Amygdala (tissue), 56 donors: ENCODE measurements at places on chromosomes 12 and 14.

DNA sequence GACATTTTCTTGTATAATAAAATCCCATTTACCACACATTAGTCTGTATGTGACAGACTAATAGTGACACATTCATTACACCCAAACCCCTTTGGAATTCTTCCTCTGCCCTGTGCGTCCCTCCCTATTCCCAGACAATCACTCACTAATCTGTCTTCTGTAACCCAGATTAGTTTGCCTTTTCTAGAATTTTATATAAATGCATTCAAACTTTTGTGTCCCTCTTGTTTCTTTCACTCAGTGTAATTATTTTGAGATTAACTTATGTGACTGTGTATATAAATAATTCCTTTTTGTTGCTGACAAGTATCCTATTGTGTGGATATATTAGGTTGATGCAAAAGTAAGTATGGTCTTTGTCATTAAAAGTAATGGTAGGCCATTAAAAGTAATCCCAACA lies 27.6 kb upstream of the HIP1R start:
- DNase-seq, result no peak

GRCh38 chr14:77260199-77260598 lies 10.8 kb downstream of the NGB start:
- DNase-seq, result no peak

- DNase-seq, result no peak
Measured at GRCh38 chr12:23356440-23356839, 593.0 kb downstream of the SOX5 start.

DNA sequence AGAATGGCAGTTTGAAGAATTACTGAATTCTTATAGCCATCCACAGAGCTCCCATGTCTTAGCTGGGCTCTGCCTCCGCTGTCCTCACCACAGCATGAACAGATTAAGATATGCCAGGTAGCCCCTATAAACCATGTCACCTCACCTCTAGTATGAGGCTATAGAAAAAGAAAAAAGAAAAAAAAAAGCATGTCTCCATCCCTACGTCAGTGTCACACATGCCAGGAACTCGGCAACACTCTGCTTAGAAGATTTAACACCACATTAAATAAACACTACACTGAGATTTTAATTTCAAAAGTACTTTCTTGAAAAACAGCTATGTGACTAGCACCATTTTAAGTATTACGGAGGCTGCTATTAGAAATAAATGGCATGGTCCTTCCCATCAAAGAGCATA lies 149.4 kb downstream of the CAPZA3 start:
- DNase-seq, result no peak

DNA sequence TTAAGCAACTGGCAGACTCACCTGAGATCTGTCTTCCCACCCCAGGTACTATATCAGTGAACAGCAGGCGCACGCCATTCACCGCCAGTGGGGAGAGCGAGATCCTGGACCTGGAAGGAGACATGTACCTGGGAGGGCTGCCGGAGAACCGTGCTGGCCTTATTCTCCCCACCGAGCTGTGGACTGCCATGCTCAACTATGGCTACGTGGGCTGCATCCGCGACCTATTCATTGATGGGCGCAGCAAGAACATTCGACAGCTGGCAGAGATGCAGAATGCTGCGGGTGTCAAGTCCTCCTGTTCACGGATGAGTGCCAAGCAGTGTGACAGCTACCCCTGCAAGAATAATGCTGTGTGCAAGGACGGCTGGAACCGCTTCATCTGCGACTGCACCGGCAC lies 544.5 kb downstream of the NRXN3 start:
- no peak for DNase-seq

DNA sequence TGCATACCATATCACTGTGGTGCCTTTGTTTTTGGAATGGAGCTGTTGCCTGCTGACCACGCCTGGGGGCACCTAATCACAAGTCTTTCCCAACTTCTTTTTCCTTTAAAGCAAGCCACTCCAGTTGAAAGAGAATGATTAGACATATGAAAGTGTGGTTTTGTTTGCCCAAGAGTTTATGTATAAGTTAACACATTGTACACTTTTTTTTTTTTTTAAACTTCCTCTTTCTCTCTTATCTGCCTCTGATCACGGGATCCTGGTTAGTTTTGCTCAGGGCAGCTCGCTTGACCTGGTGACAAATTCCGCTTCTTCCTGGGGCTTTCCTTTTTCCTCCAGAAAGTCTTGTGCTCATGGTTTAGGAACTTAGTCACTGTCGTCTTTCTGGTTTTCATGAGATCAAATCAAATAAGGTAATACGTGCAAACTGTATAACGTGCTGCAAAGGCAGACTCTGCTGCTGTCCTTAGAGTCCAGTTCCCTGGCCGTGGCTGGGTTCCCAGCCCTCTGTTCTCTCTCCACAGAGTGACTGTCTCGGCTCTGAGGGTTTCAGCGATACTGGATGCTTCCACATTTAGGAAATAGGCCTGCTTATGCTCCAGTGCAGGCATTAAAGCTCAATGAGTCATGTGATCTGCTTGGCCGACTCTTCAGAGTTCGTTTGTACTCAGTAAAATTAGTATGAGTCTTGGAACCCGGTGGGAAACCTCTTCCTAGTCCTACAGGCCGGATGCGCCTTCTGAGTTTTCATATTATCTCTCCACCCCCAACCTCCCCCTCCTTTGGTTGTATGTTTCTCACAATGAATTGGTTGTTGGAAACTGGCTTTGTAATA lies 15.2 kb downstream of the RASSF3 start:
- peak; percentile 32 for DNase-seq

GRCh38 chr12:118404876-118405521 lies 28.6 kb downstream of the SUDS3 start:
- DNase-seq, result no peak

- DNase-seq, result no peak
Measured at GRCh38 chr12:48122065-48122834, 3.1 kb downstream of the PFKM start.

- no peak for DNase-seq
Measured at GRCh38 chr14:59819446-59820088, 51.0 kb downstream of the RTN1 start.

GRCh38 chr14:103385152-103385928 lies at the start of gene MARK3:
Gene MARK3, plus strand, starts transcription at chr14:103385415. Its CDS starts 615 bp downstream, at chr14:103386030.
- DNase-seq, result peak; percentile 91

DNA sequence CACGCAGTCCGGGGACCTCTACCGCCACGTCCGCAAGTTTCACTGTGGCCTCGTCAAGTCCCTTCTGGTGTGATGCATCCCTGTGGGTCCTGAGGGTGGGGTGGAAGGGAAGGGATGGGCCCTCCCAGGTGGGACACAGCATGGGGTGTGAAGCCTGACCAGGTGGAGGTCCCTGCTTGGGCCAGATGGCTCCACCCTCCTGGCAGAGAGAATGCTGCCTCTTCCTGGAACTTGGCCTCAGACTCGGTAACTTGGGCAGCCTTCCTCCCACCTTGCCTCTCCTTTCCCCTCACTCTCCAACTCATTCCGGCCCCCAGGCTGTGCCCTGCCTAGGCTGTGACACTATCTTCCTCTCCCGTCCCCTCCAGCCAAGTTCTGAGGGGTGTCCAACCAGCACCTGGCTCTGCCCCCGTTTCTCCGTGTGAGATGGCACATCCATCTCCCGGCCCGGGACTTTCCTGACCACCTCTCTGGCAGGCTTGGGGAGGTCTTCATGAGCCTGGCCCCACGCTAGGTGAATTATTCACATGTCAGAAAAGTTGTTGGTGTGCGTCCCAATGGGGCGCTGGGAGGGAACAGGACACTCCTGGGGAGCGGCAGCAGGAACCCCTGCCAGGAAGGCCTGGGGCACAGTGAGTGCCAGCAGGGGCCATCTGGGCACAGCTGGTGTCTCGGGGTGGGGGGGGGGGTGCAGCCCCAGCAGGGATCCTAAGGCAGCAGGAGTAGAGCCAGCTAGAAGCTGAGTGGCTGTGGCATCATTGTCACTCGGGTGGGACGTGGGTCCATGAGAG lies 1.7 kb downstream of the ZBTB42 start:
- DNase-seq, result no peak

- no peak for DNase-seq
Measured at GRCh38 chr14:77843195-77843594, 43.3 kb downstream of the ADCK1 start.

GRCh38 chr12:28443337-28443736 lies 253.1 kb downstream of the CCDC91 start:
- no peak for DNase-seq

DNA sequence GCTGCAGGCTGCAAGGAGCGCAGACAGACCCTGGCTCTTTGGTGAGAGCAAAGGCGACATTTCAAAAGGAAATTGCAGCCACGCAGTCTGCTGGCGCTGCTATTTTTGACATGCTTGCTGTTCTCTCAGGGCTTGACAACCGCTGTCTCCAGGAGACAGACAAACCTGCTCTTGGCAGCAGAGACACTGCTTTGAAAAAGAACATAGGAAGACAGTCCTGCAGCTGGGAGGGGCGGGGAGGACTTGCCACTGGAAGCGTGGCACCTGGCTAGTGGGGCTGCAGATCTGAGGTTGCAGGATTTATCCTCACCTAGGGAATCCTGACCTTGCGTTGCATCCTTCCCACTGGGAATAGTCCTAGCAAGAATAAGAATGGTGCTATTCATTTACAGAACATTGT lies 91.8 kb upstream of the KCNA1 start:
- no peak for DNase-seq

DNA sequence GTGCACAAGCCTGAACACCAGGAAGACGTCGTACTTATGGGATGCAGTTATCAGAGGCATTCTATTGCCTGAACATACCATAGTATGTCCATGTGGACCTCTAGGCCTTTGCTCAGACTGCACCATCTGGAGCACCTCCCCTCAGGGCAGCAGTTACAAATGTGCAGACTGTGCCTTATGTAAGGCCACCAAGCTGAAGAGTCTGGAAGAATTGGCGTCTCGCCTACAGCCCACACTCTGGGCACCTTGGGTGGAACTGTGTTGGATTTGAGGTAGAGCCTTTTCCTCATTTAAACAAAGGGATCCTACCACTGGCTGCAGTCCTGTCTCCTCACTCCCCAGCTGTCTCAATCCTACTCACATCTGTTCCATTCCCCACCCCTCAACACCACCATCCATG lies 204.3 kb upstream of the FRMD6 start:
- no peak for DNase-seq

DNA sequence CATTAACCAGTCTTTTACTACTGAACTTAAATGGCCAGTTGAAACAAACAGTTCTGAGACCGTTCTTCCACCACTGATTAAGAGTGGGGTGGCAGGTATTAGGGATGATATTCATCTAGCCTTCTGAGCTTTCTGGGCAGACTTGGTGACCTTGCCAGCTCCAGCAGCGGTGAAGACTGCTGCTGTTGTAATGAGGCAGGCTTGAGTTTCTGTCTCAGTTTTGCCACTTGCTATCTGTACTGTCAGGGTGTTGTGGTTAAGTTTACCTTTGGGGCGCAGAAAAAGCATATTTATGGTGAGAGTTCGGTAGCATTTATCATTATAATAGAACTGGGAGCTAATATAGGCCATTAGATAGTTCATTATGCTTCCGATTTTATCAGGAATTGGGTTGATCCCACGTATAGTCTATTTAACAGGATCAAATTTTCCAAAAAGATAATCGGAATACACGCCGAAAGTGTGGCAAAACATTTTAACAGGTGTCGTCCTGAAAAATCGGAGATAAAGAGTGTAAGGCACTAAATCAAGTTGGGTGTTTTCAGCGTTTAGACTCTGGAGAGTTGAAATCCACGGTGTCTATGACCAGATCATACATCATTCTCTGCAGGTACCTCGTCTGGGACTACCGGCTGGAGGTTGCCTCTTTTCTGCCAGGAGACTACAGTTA lies 688 bp upstream of the NECAP1 start:
- no peak for DNase-seq

- no peak for DNase-seq
Measured at GRCh38 chr12:67590149-67590790, 58.3 kb upstream of the DYRK2 start.

DNA sequence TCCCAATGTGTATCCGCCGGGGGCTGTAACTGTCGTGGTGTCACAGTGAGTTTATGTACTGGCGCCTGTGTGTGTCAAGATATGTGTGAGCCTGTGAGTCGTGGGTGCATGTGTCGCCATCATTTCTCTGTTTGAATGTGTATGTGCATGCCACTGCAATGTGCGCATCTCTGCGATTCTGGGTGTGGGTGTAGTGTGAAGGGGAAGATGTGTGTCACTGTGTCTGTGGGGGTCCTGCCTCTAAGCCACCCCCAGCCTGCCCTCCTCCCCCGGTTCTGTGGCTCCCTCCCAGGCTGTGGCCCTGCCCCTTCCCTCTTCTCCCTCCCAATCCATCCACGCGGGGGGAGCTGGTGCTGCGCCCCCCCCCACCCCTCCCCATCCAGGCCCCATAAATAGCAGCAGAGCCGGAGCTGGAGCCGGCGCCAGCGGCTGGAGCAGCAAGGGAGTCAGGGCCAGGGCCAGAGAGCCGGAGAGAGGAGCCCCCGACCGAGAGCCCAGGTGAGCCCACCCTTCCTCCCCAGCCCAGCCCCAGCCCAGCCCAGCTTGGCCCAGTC lies at the start of gene CPNE6:
Gene CPNE6 (plus strand): TSS at position 419 of the 554 bp plus-strand sequence. CDS start 1,375 bp downstream, outside the sequence.
- no peak for DNase-seq

- no peak for DNase-seq
Measured at GRCh38 chr14:106874350-106874749, 1348.0 kb downstream of the TMEM121 start.

GRCh38 chr12:2290091-2290490 lies 237.3 kb downstream of the CACNA1C start:
- DNase-seq, result no peak

- no peak for DNase-seq
Measured at GRCh38 chr12:56571121-56571520, 49.5 kb downstream of the RBMS2 start.

- no peak for DNase-seq
Measured at GRCh38 chr12:113655479-113655878, 183.8 kb upstream of the LHX5 start.

GRCh38 chr12:125454291-125454690 lies 389.1 kb downstream of the AACS start:
- DNase-seq, result no peak

GRCh38 chr12:100826323-100826722 lies 31.7 kb downstream of the ANO4 start:
- DNase-seq, result peak; percentile 14

- DNase-seq, result no peak
Measured at GRCh38 chr12:79274501-79275064, 410.0 kb downstream of the SYT1 start.

DNA sequence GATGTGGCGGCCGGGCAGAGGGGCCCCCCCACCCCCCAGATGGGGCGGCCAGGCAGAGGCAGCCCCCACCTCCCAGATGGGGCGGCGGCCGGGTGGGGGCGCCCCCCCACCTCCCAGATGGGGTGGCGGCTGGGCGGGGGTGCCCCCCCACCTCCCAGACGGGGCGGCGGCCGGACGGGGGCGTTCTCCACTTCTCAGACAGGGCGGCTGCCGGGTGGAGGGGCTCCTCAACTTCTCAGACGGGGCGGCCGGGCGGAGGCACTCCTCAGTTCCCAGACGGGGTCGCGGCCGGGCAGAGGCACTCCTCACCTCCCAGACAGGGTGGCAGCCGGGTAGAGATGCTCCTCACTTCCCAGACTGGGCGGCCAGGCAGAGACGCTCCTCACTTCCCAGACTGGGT lies 469.8 kb downstream of the PCNX1 start:
- DNase-seq, result no peak

GRCh38 chr14:102573591-102574046 lies 18.8 kb upstream of the RCOR1 start:
- DNase-seq, result no peak

DNA sequence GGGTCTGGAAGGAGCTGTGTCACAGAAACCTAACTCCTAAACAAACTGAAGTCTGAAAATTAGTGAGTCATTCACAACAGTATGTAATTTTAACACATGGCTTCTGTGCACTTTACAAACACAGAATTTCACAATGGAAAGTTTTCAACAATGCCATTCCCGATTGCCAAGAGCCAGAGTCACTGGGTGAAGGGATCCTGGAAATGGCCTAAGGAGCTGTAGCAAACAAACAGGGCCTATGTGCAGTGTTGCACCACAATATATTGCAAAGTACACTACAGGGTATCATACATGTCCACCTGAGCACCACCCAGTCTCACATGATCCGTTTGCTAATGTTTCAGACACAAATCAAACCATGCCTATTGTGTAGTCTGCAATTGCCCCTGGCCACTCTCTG lies 184.7 kb upstream of the OTX2 start:
- DNase-seq, result no peak
